ENCODE measurements at places on chromosomes 2 and 18. TPM values are rescaled to one million over a fixed set of nuclear protein-coding genes. Genes with fewer than 3 reads are reported as not detected.

The ILKAP gene
- total RNA-seq = 56.3 TPM

- no peaks in the 10 kb centered on the region for H3K36me3 ChIP-seq
- peak overlapping the region; percentile 73 for H3K4me3 ChIP-seq
- no peak for DNase-seq
- H3K27ac ChIP-seq = peak overlapping the region; percentile 47
- peaks cover 22% of the 10 kb centered on the region for H3K27me3 ChIP-seq
- peaks cover 4% of the 10 kb centered on the region for H3K4me1 ChIP-seq
Measured at GRCh38 chr2:222859786-222860612, 837 bp upstream of the ACSL3 start.

The FBXO48 gene
- 4.0 TPM for total RNA-seq

DNA sequence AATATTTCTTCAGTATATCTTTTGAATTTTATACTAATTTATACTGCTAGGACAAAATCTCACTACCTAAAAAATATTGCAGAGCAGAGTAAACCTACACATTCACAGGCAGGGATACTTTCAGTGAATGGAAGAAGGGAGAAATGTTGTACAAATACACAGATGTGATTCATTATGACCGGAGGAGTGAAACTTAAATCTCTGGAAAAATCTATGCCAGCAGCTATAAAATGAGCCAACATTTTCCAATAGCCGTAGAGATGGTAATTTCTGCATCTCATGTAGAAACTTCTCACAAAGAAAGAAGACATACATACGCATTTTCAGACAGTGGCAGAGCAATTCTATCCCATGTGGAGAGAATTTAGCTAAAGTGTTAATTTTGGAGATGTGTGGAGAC lies 54.8 kb downstream of the KCNS3 start:
- peaks cover 4% of the 10 kb centered on the region for H3K27me3 ChIP-seq
- no peaks in the 10 kb centered on the region for H3K36me3 ChIP-seq

Data from activated naive CD8-positive, alpha-beta T cell treated with anti-CD3 and anti-CD28 coated beads, Interleukin-2, amount 10 ng/mL, durations not matched to agents 7 days and 5 days (primary cell).